ENCODE measurements at places on chromosomes 2 and 18.

DNA sequence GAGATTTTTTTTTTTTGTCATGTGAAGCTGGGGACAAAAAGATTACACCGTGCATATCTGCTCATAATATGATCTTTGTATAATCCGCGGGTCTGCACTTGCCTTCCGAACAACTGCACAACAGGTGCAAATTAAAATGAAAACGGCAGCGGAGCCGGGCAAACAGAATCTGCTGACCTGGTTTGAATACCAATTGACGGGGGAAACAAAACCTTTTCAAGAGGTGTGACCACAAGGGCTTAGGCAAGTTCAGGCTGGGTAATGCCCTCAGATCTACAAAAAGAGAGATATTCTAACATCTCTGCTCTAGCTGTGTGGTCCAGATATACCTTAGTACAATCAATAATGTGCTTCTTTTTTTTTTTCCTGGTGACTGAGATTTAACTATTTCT lies 88.5 kb downstream of the ZEB2 start:
- no peak for DNase-seq

DNA sequence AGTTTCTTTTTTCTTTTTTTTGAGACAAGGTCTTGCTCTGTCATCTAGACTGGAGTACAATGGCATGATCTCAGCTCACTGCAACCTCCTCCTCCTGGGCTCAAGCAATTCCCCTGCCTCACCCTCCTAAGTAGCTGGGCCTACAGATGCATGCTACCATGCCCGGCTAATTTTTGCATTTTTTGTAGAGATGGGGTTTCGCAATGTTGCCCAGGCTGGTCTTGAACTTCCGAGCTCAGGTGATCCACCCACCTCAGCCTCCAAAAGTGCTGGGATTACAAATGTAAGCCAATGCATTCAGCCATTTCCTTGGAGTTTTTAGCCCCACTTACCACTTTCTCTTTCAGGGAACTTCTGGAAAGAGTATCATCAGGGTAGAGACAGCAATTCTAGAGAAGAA lies 153.3 kb upstream of the THSD7B start:
- DNase-seq = no peak

- DNase-seq = no peak
These were observed 739 bp downstream of the PKDCC start for GRCh38 chr2:42048299-42049220.

- DNase-seq = no peak
These were observed 281.3 kb downstream of the TDRD15 start for GRCh38 chr2:21404827-21405625.

- DNase-seq = no peak
These were observed 261.4 kb downstream of the DYSF start for GRCh38 chr2:71714601-71715240.

DNA sequence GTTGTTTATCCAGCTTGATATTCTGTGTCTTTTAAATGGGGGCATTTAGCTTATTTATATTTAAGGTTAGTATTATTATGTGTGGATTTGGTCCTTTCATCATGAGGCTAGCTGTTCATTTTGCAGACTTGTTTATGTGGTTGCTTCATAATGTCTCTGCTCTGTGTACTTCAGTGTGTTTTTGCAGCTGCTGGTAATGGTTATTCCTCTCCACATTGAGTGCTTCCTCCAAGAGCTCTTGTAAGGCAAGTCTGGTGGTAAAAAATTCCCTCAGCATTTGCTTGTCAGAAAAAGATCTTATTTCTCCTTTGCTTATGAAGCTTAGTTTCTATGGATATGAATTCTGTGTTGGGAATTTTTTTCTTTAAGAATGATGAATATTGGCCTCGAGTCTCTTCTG lies 47.8 kb upstream of the NT5C1B start:
- no peak for DNase-seq

- DNase-seq = no peak
These were observed 125.5 kb downstream of the LOXHD1 start for GRCh38 chr18:46531482-46531881.

DNA sequence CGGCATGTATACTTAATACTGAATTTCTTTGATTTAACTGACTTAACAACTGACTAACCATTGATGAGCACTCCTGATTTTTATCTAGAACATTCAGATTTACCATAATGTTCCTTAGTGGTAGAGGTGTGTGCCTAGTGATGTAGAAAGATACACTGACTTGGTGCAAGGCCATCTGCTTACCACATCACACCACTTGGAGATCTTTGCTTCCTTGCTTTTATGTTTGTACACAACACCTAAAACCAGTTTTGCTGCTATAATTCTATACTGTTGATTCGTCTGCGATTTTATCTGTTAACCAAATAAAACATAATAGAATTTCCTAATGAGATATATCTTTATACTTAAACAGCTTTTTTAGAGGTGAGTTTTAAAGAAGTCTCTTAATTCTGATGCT lies 3.9 kb upstream of the FARP2 start:
- DNase-seq = no peak

DNA sequence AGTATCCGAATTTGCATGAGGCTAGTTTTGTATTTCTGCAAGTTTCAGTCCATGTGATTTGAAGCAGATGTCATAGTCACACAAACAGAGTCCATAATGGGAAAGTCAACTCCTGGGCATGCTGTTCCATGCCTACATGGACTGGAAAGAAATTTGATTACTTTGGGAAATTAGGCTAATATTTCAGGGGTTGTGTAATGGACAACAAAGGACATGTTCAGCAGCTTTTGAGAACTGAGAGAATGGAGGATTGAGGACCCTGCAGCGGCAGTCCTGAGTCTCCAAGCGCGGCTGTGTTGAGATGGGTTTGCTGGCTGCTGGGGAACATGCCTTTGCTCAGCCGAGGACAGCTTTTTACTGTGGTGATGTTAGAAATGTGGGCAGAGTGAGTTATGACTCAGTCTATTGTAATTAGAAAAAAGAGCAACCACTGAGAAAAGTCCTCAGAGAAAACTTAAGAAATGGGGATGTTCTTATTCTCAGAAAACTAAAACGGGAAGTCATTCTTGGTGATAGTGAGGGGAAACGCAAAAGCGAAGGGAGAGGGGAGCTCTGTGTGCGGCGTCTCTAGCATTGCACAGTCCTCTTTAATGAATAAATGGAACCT lies 149.2 kb downstream of the FAM210A start:
- DNase-seq = no peak

GRCh38 chr2:168495524-168495923 lies 39.5 kb downstream of the CERS6 start:
- DNase-seq = no peak

GRCh38 chr2:46875226-46875899 lies 40.2 kb downstream of the MCFD2 start:
- no peak for DNase-seq

GRCh38 chr2:238868616-238869292 lies 20.9 kb downstream of the TWIST2 start:
- no peak for DNase-seq

DNA sequence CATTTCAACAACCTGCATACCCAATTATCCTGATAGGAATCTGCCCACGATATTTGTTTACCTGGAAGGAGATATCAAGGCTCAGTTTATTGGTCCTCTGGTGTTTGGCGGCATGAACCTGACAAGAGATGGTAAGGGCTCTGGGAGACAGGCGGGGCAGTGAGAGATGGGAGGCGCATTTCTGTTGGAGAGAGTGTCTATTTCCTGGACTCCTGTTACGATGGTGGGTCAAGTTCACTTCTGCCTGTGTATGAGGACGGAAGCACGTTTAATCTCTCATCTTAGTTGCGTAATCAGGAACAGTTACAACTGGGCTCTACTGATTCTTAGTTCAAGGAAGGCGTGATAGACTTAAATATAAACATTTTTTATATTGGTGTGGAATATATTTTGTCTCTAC lies 8.9 kb downstream of the PDCL3 start:
- DNase-seq = no peak

GRCh38 chr2:7333960-7334493 lies 416.8 kb downstream of the RNF144A start:
- DNase-seq = no peak

- no peak for DNase-seq
These were observed 7.8 kb downstream of the ASTL start for GRCh38 chr2:96130483-96130882.

DNA sequence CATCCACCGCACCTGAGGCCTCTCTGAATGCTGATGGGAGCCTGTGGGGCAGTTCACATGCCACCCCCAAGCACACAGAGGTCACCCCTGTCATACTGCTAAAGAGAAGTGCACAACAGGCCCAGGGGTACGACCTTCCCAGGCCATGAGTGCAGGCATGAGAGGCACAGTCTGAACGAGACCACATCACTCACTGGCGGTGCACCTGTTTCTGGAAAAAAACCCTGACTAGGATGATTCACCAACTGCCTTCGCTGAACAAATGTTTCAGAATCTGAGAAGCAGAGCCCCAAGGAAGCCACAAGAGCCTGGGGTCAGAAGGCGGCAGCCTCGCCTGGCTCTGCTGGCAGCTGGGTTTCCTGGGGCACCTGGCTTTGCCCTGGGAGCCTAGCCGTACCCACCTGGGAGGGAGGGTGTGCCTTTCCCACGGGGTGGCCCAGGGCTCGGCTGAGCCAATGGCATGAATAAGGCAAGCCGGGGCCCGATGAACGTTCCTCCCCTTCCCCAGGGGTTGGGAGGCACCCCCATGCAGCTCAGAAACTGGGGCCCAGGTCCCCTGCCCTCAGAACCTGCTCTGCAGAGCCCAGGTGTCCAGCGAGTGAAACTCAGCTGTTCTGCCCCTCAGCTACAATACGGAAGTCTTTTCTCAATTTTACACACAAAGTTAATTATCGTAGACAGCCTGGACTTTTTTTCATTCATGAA lies 73.8 kb downstream of the HDAC4 start:
- peak; percentile 77 for DNase-seq

GRCh38 chr2:235463893-235464292 lies 29.9 kb upstream of the AGAP1 start:
- no peak for DNase-seq

DNA sequence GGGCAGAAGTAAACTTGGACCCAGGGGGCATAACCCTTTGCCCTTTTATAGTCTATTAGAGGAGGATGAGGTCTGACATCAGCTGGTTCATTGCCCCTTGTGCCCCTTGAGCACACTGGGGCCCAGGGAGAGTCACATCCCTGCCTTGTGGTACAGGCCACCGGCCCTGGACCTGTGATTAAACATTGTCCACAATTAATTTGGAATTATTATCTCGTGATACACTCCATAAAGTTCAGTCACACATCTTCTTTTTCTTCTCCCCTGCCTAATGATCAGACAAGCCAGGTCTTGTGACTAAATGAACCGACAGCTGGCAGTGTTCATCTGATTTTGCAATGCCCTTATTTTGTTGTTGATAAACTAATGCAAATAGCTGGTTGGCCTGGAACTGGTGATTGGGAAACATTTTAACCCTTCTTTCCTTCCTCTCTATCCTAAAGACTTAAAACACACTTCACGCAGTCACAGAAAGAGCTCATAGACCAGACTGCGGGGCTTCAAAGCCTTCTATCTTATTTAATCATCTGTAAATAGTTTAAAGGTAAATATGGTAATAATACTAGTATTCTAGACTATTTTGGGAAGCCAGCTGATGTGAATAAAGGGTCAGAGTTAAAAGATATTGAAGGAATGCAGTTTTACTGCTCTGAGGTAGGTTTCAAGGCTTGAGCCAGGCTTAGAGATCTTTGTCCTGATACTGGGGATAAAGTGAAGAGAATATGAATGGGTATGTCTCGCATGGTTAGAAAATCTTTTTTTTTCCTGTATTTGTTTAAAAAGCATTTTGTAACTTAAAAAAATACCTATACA lies 13.4 kb downstream of the IL1R1 start:
- no peak for DNase-seq

DNA sequence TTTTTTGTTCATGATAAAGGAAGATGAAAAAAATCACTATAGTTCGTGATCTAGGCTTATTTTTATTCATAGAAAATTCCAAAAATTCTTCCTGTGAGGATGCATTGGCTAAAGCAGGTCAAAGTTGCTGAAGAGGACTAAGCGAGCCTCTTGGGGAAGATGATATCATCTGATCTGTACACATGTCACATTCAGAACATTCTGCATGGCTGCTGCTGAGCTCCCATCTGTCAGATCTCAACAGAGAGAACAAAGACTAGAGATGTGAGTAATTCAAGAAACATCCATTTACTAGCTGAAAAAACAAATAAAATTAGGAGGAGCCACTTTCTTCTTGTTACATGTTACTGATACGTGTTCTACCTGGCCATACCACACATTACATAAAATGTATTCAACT lies 518.6 kb upstream of the FSIP2 start:
- DNase-seq = no peak

DNA sequence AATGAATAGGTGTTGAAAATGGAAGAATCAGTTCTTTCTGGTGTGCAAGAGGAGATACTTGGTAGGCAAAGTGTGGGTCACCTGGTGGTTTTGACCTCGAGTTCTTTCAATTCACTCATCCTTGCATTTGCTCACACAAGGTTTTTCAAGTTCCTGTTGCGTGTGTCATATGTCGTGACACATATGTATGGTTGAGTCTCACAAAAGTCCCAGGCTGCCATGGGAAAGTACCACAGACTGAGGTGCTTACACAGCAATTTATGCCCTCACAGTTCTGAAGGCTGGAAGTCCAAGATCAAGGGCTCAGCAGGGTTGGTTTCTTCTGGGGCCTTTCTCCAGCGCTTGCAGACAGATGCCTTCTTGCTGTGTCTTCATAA lies 64.4 kb downstream of the NCK2 start:
- DNase-seq = no peak

GRCh38 chr2:42054714-42055430 lies 7.1 kb downstream of the PKDCC start:
- DNase-seq = no peak

GRCh38 chr18:26685438-26686157 lies 137.2 kb upstream of the KCTD1 start:
- DNase-seq = no peak

DNA sequence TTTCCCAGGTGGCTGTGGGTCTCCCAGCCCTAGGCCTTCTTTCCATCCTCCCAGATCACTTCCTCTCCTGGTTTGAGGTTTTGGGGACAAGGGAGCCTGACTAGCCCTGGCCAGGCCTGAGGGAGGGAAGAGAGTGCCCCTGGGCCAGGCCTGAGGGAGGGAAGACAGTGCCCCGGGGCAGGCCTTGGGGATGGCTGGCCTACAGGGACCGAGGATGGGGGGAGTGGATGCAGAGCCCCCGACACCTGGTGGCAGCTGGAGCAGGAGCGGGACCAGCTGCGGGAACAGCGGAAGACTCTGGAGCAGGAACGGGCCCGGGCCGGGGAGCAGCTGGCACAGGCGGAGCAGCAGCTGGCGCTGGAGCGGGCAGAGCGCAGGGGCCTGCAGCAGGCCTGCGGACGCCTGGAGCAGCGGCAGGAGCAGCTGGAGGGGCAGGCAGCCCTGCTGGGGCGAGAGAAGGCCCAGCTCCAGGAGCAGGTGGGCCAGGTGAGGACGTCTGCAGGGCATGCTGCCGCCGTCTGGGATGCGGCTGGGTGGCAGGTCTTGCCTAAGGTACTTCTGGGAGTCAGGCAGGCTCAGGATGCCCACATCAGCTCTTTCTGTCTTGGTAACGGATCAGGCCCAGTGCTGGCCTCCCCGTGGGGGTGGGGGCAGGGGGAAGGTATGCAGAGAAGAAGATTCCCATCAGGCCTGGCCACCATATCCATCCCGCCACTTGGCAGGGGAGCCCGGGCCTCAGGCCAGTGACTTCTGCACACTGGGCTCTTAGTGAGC lies 29.2 kb downstream of the CROCC2 start:
- no peak for DNase-seq
